ENCODE measurements at places on chromosomes 3 and 15.

DNA sequence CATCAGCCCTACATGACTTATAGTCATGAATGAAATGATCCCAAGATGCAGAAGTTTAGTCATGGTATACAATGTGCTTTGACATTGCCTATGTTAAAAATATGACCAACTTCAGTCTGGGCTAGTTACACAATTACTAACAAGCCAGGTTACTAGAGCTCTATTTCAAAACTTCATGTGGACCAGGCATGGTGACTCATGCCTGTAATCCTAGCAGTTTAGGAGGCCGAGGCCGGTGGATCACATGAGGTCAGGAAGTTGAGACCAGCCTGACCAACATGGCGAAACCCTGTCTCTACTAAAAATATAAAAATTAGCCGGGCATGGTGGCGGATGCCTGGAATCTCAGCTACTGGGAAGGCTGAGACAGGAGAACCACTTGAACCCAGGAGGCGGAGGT lies 613.0 kb downstream of the CADM2 start:
- no peak for DNase-seq

DNA sequence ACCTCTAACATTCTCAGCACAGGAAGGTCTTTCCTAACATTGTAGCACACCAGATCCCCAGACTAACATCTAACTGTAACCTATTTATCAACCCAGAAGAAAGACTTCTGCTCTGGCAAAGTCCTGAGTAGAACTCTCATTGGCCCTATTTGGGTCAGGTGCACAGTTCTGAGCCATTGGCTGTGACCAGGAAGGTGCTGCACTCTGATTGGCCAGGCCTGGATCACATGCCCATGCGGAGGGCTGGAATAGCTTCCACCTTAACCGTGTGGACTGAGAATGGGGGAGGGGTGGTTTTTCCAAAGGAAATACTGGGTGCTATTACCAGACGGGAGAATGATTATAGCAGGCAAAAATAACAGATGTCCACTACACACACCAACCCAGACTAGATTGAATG lies 11.5 kb downstream of the FEZF2 start:
- no peak for DNase-seq

- DNase-seq = no peak
Measured at GRCh38 chr3:45258317-45258716, 32.2 kb upstream of the TMEM158 start.

- no peak for DNase-seq
Measured at GRCh38 chr3:126013751-126014156, 44.8 kb downstream of the ROPN1B start.

DNA sequence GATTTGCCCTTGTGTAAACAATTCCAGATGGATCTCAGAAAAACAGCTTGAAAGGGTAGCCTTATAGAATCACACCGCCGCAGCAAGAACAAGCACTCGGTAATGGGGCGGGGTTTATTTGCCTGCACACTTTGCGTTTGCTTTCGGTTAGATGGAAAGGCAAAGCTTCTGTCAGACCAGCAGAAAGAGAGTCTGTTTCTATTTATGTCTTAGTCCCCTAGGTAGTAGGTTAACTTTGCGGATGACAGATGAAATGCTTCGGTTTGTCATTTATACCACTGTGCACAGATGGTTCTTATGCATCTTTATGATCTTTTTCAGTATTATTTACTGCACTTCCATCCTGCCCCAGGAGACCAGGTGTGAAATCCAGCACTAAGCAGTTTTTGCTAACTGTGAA lies 62.2 kb downstream of the PYDC2 start:
- DNase-seq = peak; percentile 61

DNA sequence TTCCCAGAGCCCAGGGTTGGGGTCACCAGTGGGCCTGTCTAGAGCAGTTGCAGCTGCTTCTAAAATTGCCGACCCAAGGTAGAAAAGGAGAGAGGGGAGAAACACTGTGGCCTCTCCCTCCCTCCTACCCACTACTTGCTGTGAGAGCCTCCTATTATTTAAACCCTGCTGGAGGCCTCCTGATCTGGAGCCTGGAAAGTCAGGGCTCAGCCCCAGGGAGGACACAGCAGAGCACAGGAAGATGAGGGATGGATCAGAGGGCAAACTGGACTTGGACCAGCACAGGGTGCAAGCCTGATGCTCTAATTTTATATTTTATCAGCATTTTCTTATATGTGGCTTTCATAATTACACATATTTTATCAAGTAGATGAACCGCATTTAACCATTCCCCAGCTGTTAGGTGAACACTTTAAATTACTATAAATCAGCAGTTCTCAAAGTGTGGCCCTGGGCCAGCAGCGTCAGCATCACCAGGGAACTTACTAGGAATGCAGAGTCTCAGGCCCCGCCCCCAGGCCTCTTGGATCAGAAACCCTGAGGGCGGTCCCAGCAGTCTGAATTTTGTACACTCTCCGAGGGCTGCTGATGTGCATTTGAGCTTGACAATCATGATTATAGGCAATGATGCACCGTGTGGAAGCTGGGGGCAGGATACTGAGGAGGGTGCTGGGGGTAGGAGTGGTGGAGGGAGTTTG lies 26.7 kb downstream of the SMAD3 start:
- DNase-seq = no peak

GRCh38 chr3:38690185-38690584 lies 40.7 kb upstream of the SCN5A start:
- no peak for DNase-seq

GRCh38 chr3:128408693-128409623 lies 57.7 kb downstream of the DNAJB8 start:
- no peak for DNase-seq

GRCh38 chr15:59999612-60000112 lies 4.4 kb upstream of the FOXB1 start:
- DNase-seq = no peak

- no peak for DNase-seq
Measured at GRCh38 chr3:16448639-16449070, 64.8 kb downstream of the RFTN1 start.

- no peak for DNase-seq
Measured at GRCh38 chr3:133419151-133419909, 19.5 kb downstream of the BFSP2 start.

DNA sequence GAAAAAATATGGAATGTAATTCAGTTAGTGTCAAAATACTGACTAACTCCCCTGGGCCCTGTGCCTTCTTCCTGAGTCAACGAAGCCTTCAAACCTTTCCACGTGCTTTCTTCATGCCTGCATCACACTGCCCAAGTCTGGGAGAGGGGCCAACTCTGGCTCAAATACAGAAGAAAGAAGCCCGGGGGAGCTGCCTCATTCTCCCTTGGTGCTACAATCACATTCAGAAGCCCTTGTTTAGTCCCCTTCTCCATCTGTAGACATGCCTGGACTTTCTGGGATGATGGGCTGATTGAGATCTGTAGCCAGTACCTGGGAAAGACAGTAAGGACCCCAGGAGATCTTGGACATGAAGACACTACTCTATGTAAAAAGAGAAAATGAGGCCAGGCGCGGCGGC lies 77.8 kb upstream of the GSK3B start:
- no peak for DNase-seq

GRCh38 chr3:123914829-123915228 lies 30.7 kb upstream of the MYLK start:
- DNase-seq = no peak

DNA sequence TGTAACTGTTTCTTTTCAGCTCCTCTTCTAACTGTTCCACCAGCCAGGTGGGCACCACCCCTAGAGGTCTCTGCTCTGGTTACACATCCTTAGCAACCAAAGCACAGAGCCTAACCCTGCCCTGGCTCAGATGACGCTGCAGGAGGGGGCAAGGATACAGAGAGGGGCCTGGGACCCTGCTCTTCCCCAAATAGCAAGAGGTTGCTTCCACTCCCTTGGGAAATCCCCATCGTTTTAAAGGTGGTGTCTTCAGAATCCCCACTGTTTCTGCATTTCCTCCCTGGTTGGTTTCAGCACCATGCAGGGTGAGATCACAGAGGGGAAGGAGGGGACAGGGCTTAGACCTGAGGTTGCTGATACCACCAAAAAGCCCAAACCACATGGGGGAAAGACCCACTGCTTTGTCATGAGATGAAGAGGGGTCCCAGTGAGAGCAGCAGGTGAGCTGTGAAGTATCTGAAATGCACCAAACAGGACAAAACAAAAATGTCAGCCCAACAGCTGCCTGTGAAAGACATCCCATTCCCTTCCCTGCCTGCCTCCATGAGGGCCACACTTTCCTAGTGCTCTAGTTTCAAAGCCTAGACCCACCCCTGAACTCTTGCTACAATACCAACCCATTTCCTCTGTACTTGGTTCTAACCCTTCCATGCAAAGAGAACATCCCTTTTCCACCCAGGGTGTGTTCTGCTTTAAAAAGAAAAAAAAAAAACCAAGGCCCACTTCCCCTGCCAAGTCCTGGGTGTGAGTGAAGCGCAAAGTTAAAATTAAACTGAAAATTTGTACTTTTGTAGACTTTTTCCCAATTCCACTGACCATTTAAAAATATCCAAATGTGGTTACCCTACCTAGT lies 29.0 kb downstream of the ANP32A start:
- no peak for DNase-seq

DNA sequence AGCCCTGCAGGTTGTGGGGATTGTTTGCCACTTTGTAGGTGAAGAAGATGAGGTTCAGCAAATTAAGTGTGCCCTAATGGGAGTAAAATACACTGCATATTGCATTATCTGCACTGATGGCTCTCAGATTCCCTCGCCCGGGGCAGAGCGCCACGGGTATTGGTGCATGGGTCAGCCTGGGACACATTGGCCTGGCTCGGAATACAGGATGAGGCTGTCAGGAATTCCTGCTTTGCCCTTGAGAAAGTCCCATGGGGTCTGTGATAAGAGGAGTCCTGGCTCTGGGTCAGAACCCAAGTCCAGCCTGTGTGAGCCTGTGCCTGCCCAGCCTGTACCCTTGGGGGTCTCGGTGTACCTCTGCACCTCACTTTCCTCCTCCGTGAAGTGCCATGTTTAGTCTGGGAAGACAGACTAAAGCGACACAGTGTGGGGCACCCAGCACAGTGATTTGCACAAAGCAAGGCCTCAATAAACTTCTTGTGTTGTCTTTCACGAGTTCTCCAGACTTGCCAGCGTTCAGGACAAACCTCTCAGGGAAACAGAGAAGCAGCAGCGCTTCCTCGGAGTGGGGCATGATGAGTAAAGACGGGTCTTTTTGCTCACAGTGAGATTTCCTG lies 107.6 kb downstream of the LRRK1 start:
- DNase-seq = no peak

- peak; percentile 64 for DNase-seq
Measured at GRCh38 chr3:161700998-161701397, 204.4 kb downstream of the OTOL1 start.

DNA sequence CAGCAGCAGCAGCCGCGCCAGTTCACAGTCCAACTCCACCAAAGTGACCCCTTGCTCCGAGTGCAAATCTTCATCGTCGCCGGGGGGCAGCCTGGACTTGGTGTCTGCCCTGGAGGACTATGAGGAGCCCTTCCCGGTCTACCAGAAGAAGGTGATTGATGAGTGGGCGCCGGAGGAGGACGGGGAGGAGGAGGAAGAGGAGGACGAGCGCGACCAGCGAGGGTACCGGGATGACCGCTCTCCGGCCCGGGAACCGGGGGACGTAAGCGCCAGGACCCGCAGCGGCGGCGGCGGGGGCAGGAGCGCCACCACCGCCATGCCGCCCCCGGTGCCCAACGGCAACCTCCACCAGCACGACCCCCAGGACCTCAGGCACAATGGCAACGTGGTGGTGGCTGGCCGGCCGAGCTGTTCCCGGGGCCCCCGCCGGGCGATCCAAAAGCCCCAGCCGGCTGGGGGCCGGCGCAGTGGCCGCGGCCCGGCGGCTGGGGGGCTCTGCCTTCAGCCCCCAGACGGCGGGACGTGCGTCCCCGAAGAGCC lies 224.1 kb upstream of the IL12A start:
- DNase-seq = no peak

DNA sequence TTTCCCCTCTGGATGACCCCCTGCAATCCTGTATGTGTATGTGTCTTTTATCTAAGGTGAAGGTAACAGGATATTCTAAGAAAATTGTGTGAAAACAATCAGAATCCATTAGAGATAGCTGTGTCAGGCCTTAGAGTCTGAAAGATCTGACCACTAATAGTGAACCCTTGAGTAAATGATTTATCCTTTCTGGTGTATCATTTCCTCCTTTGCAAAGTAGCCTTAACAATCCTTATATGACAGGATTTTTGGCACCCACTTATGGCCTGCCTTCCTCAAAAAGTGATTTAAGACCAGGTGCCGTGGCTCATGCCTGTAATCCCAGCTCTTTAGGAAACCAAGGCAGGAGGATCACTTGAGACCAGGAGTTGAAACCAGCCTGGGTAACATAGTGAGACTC lies 110.2 kb downstream of the RBPMS2 start:
- DNase-seq = no peak

DNA sequence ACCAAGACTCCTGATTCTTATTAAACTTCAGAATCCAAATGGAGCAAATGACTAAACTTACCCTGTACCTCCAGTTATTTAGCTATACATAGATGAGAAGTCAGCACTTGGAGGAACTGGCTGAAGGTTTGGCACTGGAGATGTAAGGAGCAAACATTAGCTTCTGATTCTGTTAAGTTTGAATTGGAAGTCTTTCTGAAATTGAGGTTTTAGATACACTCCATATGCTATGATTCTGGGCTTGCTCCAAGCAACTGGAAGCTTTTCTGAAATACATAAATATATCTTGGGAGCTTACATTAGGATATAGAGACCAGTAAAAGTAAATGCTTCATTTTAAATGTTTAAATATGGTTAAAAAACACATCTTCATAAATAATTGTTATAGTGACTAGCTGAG lies 333.7 kb downstream of the EPHA3 start:
- no peak for DNase-seq

DNA sequence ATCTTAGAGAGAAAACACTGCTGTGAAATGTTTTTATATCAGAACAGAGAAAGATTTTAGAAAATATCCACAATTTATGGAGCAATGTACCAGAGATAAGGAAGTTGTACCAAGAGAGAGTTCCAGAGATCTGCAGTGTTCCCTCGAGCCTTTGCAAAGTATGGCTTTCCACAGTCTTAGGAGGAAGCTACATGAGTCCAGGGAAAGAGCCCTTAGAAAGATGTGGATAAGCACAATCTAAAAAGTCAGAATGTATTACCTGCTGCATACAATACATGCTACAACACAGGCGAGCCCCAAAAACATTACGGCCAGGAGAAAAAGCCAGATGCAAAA lies 56.4 kb downstream of the ZNF860 start:
- no peak for DNase-seq

DNA sequence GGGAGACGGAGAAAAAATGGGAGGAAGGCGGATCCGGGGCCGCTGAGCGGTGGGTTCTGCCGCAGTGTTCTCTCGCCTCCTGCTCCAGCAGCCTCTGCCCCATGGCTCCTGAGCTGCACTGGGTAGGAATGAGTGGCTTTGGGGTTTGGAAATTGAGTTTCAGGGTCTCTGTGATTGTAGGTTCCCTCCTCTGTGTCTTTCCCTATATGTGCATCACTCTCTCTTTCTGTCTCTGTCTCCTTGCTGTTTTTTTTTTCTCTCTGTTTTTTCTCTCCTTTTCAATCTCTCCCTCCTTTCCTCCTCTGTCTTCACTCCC lies 1.9 kb downstream of the GRM7 start:
- DNase-seq = no peak
